ENCODE measurements at places on chromosomes 2 and 18.

- DNase-seq, result no peak
Observed at GRCh38 chr18:11323359-11323819, 174.0 kb upstream of the PIEZO2 start.

- no peak for DNase-seq
Observed at GRCh38 chr2:231527955-231528635, 2.1 kb downstream of the NMUR1 start.

- DNase-seq, result no peak
Observed at GRCh38 chr18:79477711-79478483, 82.2 kb downstream of the NFATC1 start.

DNA sequence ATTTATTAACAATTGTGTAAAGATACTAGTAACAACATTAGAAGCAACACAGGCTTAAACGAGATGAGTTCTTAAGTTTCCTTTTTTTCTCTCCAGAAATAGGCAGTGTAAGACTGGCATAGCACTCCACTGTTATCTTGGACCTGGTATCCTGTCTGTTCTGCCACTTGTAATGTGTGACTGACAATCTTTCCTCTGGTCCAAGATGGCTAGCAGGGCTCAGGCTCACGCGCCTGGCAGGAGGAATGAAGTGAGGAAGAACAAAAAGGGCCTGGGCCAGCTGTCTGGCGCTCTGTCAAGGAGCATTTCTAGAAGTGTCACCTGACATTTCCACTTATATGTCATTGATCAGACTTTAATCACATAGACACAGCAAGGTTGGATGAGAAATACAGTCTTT is 31.6 kb upstream of the CCDC195 start:
- no peak for DNase-seq

GRCh38 chr2:174492963-174493431 is 6.2 kb upstream of the GPR155 start:
- DNase-seq, result peak; percentile 22

Data from activated naive CD4-positive, alpha-beta T cell treated with anti-CD3 and anti-CD28 coated beads, Interleukin-2, amount 50 U/mL, for 72 hours (primary cell).